ENCODE measurements at places on chromosomes 4 and X.
A peak's percentile ranks its signal among the peaks of the same experiment; 100 is the strongest.

- no peak for DNase-seq
These were observed 1.4 kb downstream of the CD99 start for GRCh38 chrX:2692221-2693112.

- DNase-seq = no peak
These were observed 34.4 kb downstream of the NEXMIF start for GRCh38 chrX:74890676-74891430.

- DNase-seq = no peak
These were observed 75.4 kb downstream of the AR start for GRCh38 chrX:67619253-67619652.

DNA sequence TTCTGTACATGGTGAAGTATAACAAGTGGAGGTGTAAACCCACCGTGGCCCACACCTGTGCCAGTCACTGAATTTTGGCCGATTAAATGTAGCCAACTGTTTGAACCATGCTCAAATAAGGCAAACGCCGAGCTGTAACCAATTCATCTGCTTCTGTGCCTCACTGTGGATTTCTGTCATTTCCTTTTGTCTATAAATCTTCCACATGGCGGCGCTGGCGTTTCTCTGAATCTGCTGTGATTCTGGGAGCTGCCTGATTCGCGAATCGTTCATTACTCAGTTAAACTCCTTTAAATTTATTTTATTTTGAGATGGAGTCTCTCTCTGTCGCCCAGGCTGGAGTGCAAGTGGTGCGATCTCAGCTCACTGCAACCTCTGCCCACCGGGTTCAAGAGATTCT is 19.2 kb downstream of the SUPT20HL2 start:
- DNase-seq = peak; percentile 26

GRCh38 chrX:43974100-43974475 is 898 bp upstream of the NDP start:
- no peak for DNase-seq

DNA sequence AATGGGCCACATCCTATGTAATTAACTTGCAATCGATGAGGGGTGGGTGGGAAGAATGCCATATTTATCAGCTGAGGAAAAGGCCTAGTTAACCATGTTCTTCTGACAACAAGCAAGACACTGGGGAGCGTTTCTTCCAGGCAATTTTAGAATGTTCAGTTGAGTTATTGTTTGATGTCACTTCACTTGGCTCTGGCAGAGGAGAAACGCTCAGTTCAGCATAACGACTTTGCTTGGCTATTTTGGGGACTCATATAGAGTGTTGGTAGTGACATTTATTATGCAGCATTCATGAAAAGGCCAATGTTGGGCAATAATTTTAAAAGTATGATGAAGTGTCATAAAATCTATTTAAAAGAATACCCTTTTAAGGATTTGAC is 648 bp downstream of the SYNPO2 start:
- DNase-seq = no peak

DNA sequence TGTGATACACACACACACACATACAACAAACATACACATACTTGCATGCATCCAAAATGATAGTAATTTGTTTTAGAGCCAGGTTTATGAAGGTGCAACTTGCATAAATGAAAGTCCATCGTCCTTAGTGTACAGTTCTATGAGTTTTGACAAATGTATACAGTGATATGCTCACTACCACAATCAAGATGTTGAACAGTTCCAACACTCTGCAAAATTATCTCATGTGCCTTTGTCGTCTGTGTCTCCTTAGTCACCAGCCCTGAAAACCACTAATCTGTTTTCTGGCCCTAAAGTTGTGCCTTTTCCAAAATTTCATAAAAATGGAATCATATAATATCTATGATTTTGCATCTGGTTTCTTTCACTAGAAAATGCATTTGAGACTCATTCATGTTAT is 67.8 kb upstream of the ANXA3 start:
- DNase-seq = no peak

- DNase-seq = no peak
These were observed 13.7 kb upstream of the KLHL5 start for GRCh38 chr4:39048311-39048710.

- DNase-seq = peak; percentile 26
These were observed 34.7 kb downstream of the RLIM start for GRCh38 chrX:74579597-74580198.

- no peak for DNase-seq
These were observed 22.1 kb downstream of the NHS start for GRCh38 chrX:17397074-17397473.

- DNase-seq = peak; percentile 68
These were observed 172 bp upstream of the HSPA4L start for GRCh38 chr4:127782025-127782274.

GRCh38 chr4:88162626-88163025 is 4.2 kb upstream of the ABCG2 start:
- DNase-seq = no peak

GRCh38 chrX:64885850-64886249 is 90.4 kb downstream of the ZC4H2 start:
- no peak for DNase-seq

GRCh38 chr4:123939621-123940020 is 543.0 kb downstream of the SPRY1 start:
- peak; percentile 57 for DNase-seq

DNA sequence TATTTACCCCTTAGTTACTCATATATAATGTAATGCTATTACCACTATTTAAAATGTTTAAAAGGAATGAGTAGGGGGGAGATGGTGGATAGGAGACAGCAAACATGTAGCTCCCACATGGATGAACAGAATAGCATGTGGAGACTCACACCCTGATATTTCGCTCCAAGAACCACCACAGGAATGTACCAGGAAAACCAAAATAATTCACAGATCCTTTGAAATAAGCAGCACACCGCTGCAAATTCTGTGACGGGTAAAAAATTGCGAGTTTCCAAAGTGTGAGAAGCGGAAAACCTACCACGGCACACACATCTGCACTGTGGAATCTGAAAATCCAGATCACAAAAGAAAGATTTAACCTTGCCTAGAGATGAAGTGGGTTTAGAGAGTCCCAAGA is 428.2 kb downstream of the TLL1 start:
- no peak for DNase-seq

GRCh38 chr4:153471698-153472093 is 5.5 kb downstream of the TMEM131L start:
- DNase-seq = no peak

- no peak for DNase-seq
These were observed 119.0 kb downstream of the GPR143 start for GRCh38 chrX:9646471-9647224.

GRCh38 chr4:96602661-96603060 is 762.8 kb downstream of the PDHA2 start:
- DNase-seq = no peak

DNA sequence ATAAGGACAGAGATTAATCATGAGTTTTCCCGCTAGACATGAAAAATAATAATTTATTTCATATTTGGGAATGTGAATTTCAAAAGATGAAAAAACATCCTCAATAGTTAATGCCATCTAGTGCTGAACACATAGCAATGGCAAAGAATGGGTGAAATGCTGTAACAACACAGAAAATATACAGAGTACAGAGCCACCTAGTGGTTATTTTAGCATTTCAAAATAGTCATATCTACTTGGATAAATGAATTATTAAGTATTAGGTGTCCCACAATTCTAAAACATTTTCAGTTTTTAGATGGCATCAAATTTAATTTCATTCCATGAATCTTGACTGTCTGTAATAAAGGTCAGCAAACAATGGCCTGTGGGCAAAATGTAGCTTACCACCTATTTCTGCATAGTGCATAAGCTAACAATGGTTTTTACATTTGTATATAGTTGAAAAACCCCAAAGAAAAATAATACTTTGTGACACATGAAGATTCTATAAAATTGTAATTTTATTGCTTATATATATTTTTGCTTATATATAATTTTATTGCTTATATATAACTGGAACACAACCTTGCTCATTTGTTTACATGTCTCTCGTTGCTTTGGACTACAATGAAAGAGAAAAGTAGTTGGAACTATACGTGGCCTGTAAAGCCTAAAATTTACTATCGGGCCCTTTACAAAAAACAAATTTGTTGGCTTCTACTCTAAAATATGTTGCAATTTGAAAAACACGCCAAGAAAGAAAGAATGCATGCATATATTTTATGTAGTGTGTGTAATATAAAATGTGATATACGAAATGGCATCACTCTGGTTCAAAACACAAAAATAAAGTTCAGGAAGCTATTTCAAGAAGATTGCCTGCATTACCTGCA is 99.1 kb upstream of the FAM47C start:
- DNase-seq = peak; percentile 21

- DNase-seq = no peak
These were observed 109.7 kb downstream of the SNCA start for GRCh38 chr4:89727238-89727637.

DNA sequence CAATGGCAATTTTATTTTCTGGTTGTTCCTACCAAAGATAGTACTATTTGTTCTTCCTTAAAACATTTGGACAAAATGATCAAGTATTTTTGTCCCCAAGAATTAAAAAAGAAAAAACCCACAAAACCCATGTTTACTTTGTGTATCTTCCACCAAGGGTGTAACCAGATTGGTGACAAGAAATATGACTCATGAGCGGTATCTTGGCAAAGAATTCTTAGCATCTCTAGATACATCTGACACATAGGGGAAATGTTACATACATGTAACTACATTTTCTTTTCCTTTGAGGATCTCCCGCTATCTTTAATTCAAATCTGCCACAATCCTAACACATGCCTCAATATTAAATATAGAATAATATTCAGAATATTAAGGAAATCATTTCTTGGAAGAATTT is 78.7 kb downstream of the WDFY3 start:
- DNase-seq = peak; percentile 40

DNA sequence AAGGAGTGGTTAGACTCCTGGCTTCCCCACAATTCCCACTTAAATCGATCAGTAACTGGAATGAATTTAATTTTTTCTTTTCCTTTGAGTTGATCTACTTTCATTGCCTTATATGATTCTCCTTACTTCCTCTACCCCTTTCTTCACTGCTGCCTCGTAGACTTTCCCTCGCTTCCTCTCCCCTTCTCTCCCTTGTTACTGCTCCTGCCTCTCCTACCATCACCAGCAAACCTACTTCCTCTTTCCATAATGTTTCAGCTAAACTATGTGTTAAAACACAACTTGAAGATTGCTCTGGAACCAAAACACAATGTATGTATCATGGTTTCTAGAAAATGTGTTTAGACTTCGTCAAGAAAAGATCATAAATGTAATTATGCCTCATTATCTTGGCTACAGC is 132.0 kb upstream of the TET2 start:
- DNase-seq = no peak

GRCh38 chr4:122576261-122577188 is 44.3 kb downstream of the IL21 start:
- DNase-seq = no peak

- DNase-seq = no peak
These were observed 16.9 kb upstream of the LOC101059915 start for GRCh38 chrX:71650333-71650969.

DNA sequence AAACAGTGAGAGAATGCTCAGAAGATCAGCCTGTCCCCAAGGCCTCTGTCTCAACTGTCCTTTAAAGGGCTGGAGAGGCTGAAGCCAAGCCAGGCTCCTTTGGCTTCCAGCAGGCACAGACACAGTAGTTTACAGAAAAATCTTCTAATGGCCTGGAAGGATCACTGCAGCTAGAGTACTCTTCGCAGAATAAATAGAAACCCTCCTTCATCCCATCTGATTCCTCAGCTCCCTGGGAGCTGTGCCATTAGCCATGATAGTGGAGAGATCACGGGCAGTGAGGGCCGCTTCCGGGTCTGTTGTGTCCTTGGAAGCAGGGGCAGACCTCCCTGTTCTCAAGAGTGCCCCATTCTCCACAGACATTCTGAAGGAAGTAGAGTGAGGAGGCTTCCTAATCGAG is 63.1 kb downstream of the CCNI start:
- DNase-seq = no peak

- DNase-seq = no peak
These were observed 88.1 kb downstream of the NPFFR2 start for GRCh38 chr4:72119946-72120345.

DNA sequence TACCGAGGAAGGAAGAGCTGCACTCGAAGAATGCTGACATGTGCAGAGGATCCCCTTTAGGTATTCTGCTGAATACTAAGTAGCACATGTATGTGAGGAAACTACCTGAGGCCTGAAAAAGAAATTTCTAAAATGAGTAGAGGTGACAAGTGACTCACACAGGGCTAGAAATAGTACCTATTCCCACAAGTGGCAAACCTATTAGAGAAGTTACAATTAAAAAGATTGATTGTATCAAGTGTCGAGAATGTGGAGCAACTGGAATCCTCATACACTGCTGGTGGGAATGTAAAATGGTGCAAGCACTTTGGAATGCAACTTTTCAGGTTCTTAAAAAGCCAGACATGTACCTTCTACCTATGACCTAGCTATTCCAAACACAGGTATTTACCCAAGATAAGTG is 47.4 kb downstream of the CCSER1 start:
- no peak for DNase-seq

DNA sequence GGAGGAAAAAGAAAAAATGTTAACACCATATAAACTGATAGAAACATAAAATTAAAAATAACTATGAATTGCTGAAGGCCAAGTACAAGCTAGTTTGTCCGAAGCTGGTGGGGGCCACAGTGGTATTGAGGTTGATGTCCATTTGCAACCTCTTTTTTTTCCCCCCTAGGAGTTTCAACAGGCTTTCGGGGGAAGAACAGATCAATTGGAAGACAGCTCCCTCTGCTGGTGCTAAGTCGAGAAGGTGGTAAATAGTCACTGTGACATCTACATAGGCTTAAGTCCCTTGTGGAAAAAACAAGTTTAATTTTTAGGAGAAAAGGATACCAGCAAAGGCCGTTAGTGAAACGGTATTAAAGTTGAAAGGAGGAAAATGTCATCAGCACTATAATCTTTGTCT is 115.7 kb upstream of the ZXDA start:
- DNase-seq = peak; percentile 6

Data from stromal cell of bone marrow (primary cell).